ENCODE measurements at places on chromosomes 1 and 21. TPM values are rescaled to one million over a fixed set of nuclear protein-coding genes. Genes with fewer than 3 reads are reported as not detected.
A peak's percentile ranks its signal among the peaks of the same experiment; 100 is the strongest.

Gene LMX1A
- total RNA-seq = not detected

Gene GRHL3
- not detected for total RNA-seq

- no peak overlapping the region for H3K27ac ChIP-seq
- peaks cover 7% of the 10 kb centered on the region for H3K27me3 ChIP-seq
- DNase-seq = no peak
- no peaks in the 10 kb centered on the region for H3K4me1 ChIP-seq
- no peak overlapping the region for H3K4me3 ChIP-seq
- no peaks in the 10 kb centered on the region for H3K36me3 ChIP-seq
These were observed 10.2 kb downstream of the GSTM3 start for GRCh38 chr1:109730666-109731065.

Gene FCRL4
- not detected for total RNA-seq

Gene FALEC
- total RNA-seq = not detected

- no peak overlapping the region for H3K27ac ChIP-seq
- H3K4me3 ChIP-seq = no peak overlapping the region
- H3K27me3 ChIP-seq = no peaks in the 10 kb centered on the region
- H3K36me3 ChIP-seq = no peaks in the 10 kb centered on the region
- DNase-seq = no peak
These were observed 465.2 kb downstream of the NCAM2 start for GRCh38 chr21:21463456-21463855.

DNA sequence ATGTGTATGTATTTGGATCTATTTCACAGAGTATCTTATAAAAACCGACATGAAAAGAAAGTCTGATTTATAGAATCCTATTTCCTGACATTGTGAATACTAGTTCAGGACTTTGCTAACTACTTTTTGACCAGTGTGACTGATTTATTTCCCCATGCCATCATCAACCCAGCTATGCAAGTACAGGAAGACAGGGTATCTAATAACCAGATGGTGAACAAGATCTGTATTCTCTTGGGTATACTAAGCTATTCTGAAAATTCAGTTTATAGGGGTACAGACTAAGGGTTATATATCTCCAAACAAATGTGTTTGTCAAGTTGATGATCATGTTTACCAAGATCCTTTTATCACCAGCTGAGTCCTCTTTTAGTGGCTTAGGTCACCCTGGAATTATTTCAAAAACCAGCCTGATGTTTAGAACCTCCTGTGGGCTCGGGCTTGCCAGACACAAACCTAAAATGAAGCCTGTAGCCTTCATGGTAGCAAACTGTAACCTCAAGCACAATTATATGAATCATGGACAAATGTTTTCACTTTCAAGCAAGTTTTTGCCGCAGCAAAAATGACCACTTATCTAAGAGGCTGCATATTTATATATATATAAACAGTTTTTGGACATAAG is 185.1 kb downstream of the FGGY start:
- H3K27me3 ChIP-seq = no peaks in the 10 kb centered on the region
- peaks cover 5% of the 10 kb centered on the region for H3K4me1 ChIP-seq
- peak overlapping the region; percentile 75 for H3K27ac ChIP-seq

Gene DDI2
- total RNA-seq = 13.4 TPM

- H3K4me3 ChIP-seq = peak overlapping the region; percentile 90
- H3K27me3 ChIP-seq = no peaks in the 10 kb centered on the region
- H3K27ac ChIP-seq = no peak overlapping the region
- no peaks in the 10 kb centered on the region for H3K36me3 ChIP-seq
- no peak for DNase-seq
- peaks cover 14% of the 10 kb centered on the region for H3K4me1 ChIP-seq
These were observed 658 bp downstream of the UBXN11 start for GRCh38 chr1:26305667-26306289.

DNA sequence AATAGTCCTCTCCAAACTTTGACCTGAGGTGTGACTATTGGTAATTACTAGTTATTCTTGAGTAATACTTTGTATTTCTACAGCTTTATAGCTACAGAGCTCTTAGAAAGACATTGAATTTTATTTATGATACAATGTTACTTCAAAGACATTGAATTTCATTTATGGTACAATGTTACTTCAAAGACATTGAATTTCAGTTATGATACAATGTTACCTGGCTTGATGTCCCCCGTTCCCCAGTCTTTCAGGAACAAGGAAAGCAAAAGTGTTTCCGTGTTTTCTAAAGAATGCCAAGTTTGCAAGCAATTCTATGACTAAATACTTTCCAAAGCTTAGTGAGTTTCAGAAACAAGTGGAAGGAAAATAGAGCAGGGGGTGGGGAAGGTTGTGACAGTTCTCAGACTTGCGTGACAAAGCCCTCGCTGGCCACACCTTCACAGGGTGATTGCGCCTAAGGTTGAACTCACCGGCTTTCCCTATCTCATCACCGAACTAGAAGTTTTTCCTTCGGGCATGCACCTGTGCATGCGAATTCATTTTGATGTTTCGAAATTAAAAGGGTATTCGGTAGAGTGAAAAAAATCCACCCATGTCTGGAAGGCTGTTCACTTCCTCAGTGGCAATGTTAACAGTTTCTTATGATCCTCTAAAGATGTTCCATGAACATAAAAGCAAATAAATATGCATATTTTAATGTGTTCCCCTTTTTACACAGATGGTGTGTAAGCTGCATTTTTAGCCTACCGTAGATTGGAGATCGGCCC is 909 bp upstream of the PAXBP1 start:
- peak; percentile 20 for DNase-seq
- peak overlapping the region; percentile 46 for H3K4me3 ChIP-seq
- no peaks in the 10 kb centered on the region for H3K4me1 ChIP-seq
- no peaks in the 10 kb centered on the region for H3K36me3 ChIP-seq

DNA sequence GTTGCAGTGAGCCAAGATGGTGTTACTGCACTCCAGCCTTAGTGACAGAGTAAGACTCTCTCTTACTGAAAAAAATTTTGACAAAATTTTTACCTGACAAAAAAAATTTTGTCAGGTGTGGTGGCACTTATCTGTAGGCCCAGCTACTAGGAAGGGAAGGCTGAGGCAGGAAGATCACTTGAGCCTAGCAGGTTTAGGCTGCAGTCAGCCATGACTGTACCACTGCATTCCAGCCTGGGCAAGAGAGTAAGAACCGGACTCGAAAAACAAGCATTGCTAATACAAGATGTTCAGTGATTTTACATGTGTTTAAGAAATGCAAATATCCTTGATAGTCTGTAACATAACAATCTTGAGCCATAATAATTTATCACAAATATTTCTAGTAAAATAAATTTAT is 46.9 kb downstream of the USP48 start:
- H3K36me3 ChIP-seq = peaks cover 29% of the 10 kb centered on the region
- no peak overlapping the region for H3K4me3 ChIP-seq
- no peak for DNase-seq
- H3K27me3 ChIP-seq = no peaks in the 10 kb centered on the region
- no peak overlapping the region for H3K27ac ChIP-seq

Gene SPTA1
- total RNA-seq = not detected

Gene AMY1C
- not detected for total RNA-seq

Gene S100A14
- not detected for total RNA-seq

DNA sequence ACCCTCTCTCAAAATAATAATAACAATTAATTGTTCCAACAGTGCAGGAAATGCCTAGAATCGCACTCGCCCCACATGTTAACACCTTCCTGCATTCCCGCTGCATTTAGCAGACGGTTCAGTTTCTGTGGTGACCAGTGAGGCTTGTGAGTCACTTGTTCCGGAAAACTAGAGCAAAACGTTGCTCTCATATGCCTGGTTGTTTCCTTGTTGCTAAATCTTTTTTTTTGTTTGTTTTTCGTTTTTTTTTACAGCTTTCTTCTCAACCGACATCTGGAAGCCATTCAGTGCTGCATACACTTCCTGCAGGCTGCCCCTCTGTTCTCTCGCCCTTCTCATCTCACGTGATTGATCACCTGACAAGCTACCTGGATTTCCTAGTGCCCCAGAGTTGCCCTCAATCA is 56.9 kb upstream of the TMPRSS2 start:
- peaks cover 6% of the 10 kb centered on the region for H3K27me3 ChIP-seq
- no peak overlapping the region for H3K4me3 ChIP-seq
- DNase-seq = no peak
- H3K27ac ChIP-seq = no peak overlapping the region
- no peaks in the 10 kb centered on the region for H3K4me1 ChIP-seq
- no peaks in the 10 kb centered on the region for H3K36me3 ChIP-seq

Gene RNF186
- total RNA-seq = not detected

- no peak overlapping the region for H3K27ac ChIP-seq
- no peaks in the 10 kb centered on the region for H3K27me3 ChIP-seq
- DNase-seq = no peak
- H3K36me3 ChIP-seq = no peaks in the 10 kb centered on the region
- H3K4me1 ChIP-seq = peaks cover 4% of the 10 kb centered on the region
These were observed 188.4 kb downstream of the BACH1 start for GRCh38 chr21:29487154-29487553.

- no peaks in the 10 kb centered on the region for H3K27me3 ChIP-seq
- peak; percentile 40 for DNase-seq
- peaks cover 12% of the 10 kb centered on the region for H3K4me1 ChIP-seq
- no peak overlapping the region for H3K4me3 ChIP-seq
These were observed 235.8 kb upstream of the C1orf105 start for GRCh38 chr1:172184506-172185191.

- peaks cover 2% of the 10 kb centered on the region for H3K4me1 ChIP-seq
- no peak overlapping the region for H3K27ac ChIP-seq
- peak; percentile 70 for DNase-seq
- no peaks in the 10 kb centered on the region for H3K36me3 ChIP-seq
- H3K4me3 ChIP-seq = no peak overlapping the region
- H3K27me3 ChIP-seq = no peaks in the 10 kb centered on the region
These were observed 124.6 kb upstream of the KRTAP19-8 start for GRCh38 chr21:31162827-31163226.

DNA sequence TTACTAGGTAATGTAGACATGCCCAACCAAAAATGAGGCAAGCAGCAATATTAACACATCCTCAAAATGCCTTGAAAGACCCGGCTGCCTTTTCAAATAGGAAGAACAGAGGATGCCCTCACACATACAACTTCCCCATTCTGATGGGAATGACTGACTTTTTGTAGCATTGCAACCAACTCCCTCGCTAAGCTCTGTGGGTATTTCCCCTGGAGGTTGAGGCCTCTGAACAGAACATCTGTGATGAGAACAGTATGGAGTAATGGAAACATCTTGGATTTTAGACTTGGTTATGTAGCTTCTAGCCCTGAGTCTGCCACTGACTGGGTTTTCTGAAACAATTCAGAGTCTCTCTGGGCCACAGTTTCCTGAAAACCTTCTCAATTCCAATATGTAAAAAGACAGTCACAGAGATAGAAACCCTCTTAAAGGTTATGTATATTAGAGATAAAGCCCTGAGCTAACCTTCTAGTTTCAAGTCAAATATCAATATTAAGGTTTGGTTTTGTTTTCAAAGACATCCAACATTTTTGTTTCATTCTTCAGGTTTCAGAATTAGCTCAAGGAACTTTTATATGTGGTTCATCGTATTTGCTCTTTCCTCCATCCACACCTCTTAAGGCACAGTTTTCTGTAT is 311.5 kb downstream of the SETD4 start:
- H3K4me3 ChIP-seq = no peak overlapping the region
- no peak overlapping the region for H3K27ac ChIP-seq
- peaks cover 3% of the 10 kb centered on the region for H3K4me1 ChIP-seq
- no peak for DNase-seq
- H3K36me3 ChIP-seq = no peaks in the 10 kb centered on the region

DNA sequence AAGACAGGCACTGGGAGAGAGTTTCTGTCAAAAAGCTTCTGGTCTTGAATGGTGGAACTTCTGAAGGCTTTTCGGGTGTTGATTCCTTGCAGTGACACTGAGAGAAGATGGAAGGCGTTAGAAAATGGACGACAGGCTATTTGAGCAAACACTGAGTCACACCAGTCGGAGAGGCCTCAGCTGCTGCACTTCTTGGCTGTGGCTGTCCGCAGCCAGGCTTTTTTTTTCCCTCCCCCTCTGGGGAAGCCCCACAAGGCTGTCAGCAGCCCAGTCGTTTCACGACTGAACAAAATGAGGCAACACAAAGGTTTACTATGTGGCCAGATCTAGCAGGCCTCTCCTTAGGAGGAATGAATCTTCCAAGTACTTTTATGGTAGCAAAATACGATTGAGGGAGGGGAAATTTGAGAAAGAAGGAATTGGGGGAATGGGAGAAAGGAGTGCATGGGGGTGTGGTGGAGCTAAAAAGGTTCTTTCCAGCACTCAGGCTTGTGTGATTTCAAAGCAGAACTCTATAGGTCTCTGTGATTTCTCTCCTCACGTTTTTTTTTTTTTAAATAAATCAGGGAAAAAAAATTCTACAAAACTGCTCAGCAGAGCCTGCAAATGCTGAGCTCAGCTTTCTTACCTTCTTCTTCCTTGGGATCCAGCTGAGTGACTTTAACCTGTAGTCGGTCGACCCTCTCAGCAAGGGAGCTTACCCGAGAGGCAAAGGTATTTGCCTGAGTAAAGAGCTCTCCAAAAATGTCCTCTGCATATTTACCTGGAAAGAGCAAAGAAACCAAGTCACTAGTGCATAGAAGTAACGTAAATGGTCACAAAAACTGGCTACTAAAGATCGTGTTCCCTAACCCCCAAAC is 26.1 kb downstream of the GPR3 start:
- no peaks in the 10 kb centered on the region for H3K27me3 ChIP-seq
- DNase-seq = peak; percentile 96
- H3K4me1 ChIP-seq = peaks cover 11% of the 10 kb centered on the region

GRCh38 chr1:67823615-67824014 is 9.7 kb downstream of the GNG12 start:
- H3K27ac ChIP-seq = no peak overlapping the region
- peaks cover 4% of the 10 kb centered on the region for H3K36me3 ChIP-seq
- DNase-seq = peak; percentile 48
- H3K27me3 ChIP-seq = no peaks in the 10 kb centered on the region
- no peak overlapping the region for H3K4me3 ChIP-seq
- H3K4me1 ChIP-seq = peaks cover 12% of the 10 kb centered on the region

DNA sequence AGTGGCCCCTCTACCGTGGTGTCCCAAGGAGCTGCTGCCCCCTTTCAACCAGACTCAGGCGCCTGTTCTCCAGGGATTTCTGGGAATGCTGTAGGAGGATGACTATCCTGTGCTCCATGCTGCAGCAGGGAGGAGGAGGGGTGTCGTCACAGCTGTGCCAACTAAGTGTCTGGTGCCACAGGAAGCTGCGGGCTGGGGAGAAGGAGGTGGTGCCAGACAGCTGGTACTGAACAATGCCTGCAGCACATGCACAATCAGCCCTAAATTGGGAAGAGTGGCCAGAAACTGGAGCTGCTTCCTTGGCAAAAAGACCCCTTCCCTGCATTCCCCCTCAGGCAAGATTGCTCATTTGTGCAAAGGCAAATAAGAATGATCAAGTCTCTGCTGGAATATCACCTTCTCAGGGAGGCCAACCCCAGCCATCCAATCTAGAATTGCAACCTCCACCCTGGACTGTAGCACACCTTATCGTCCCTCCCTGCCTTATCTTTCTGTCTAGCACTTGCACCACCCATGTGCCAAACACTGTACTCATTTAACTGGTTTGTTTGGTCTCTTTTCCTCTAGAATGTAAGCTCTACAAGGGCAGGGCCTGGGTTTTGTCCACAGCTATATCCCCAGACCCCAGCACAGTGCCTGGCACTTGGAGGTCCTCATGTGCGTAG is 33.3 kb downstream of the LAMB3 start:
- H3K36me3 ChIP-seq = no peaks in the 10 kb centered on the region
- H3K4me1 ChIP-seq = no peaks in the 10 kb centered on the region
- no peak overlapping the region for H3K27ac ChIP-seq
- H3K4me3 ChIP-seq = no peak overlapping the region
- DNase-seq = no peak

GRCh38 chr1:215228193-215228592 is 145.7 kb downstream of the KCNK2 start:
- no peak overlapping the region for H3K27ac ChIP-seq
- no peak for DNase-seq

Gene RCAN1
- 183 TPM for total RNA-seq

Gene UBASH3A
- total RNA-seq = not detected
